ENCODE measurements at places on chromosomes 4 and X.

DNA sequence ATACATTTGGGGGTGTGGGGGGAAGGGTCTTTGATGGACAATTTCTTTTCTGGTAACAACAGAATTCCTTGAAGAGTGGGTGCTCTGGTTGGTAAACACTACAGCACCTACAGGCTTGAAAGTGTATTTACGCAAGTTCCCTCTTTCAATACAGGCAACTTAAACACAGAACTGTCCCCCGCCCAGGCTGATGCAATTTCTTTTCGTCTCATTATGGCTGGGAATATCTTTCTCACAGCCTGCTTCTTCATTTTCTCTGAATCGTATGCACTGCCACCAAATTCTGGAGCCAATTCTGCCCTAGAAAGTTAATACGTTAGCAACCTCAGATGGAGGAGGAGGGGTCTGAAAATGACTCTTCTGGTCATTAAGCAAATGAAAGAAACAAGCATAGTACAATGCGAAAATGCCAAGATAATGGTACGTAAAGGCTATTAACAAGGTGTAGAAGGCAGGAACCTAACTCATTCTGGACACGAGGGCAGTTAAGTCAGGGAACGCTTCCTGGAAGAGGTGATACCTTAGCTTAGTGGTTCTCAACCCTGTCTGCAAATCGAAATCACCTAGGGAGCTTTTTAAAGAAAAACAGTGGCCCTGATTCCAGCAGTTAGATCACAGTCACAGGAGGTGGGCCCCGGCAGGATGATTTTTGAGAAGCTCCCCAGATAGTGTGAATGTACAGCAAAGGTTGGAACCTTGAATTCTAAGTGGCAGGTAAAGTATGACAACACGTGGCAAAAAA is 1.0 kb downstream of the AGA start:
- DNase-seq: peak; percentile 52

GRCh38 chrX:120015145-120016067 is 62.1 kb downstream of the RHOXF2B start:
- DNase-seq: no peak

GRCh38 chr4:1285151-1285789 is 4.4 kb upstream of the MAEA start:
- DNase-seq: no peak

- no peak for DNase-seq
These were observed 8.0 kb upstream of the FNIP2 start for GRCh38 chr4:158760866-158761265.

GRCh38 chrX:15854080-15854655 is 445 bp downstream of the AP1S2 start:
- peak; percentile 60 for DNase-seq

GRCh38 chrX:150032742-150033141 is 94.5 kb upstream of the EOLA2 start:
- DNase-seq: no peak

- no peak for DNase-seq
These were observed 3.0 kb downstream of the ANK2 start for GRCh38 chr4:113052379-113052951.

DNA sequence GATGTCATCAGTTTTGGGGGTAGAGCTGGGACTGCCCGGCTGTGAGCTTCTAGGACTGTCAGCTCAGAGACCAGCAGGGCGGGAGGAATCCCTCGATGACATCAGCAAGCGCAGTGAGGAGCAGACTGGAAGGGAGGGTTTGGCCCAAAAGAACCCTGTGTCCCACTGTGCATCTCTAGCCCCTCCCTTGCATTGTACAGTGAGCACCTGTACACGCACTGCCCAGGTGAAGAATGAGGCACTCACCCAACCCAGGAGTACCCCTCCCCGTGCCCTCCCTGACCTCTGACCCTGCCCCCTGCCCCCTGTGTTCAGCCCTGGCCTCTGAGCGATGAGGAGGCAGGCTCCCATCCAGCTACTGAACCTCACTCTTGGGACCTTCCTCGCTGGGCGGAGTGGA is 92.9 kb downstream of the HMX1 start:
- no peak for DNase-seq

GRCh38 chr4:40122941-40123340 is 66.3 kb downstream of the N4BP2 start:
- no peak for DNase-seq

- no peak for DNase-seq
These were observed 160.3 kb downstream of the AFAP1 start for GRCh38 chr4:7779432-7779768.

GRCh38 chr4:84403656-84404055 is 95.4 kb downstream of the NKX6-1 start:
- no peak for DNase-seq

GRCh38 chr4:124868495-124868894 is 156.0 kb upstream of the ANKRD50 start:
- no peak for DNase-seq

DNA sequence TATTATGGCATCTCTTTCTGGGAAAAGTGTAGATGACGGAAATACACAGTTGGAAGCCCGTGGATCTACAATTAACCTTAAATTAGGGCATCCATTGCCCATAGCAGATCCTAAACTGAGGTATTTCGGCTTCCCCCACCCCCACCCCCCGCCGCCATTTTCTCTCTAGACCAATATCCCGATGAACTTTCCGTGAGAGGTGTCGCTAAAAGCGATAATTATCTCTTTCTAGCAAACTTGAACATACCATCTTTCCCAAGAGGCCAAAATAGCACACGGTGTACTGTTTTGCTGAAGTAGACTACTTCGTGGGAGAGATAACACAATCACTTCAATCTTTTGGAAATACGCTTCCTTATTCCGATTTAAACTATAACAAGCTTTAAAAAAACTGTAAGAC is 554 bp downstream of the KLHL15 start:
- no peak for DNase-seq

GRCh38 chrX:46572340-46572936 is 1.1 kb upstream of the CHST7 start:
- DNase-seq: no peak

DNA sequence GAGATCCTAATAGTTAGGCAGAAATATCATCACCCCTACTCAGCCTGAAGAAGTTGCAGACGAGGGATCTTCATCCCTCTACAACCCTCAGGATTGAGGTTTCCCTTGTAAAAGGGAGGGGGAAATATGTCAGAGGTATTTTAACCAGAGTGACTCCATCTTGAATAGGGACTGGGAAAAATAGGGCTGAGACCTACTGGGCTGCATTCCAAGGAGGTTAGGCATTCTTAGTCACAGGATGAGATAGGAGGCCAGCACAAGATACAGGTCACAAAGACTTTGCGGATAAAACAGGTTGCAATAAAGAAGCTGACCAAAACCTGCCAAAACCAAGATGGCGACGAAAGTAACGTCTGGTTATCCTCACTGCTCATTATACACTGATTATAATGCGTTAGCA is 17.5 kb downstream of the IL13RA2 start:
- no peak for DNase-seq

GRCh38 chrX:2192584-2193272 is 308.0 kb downstream of the DHRSX start:
- no peak for DNase-seq

DNA sequence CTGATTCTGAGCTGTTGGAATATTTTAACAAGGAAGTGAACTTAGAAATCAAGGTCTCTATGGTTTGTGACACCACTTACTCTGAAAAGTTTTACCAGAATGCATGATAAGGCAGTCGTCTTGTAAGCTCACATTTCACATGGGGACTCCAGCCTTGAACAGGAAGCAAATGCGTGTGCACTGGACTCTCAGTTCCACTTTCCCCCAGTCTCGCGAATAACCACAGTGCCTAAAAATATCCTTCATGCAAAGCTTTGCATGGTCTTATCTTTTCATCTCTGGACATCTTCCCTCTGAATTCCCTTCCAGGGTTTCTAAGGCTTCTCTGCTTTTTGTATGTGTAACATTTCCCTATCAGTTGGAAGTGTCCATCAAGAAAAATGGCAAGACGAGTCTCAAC is 581.8 kb downstream of the NLGN4X start:
- no peak for DNase-seq

GRCh38 chr4:105092768-105093167 is 53.9 kb upstream of the TET2 start:
- DNase-seq: no peak

DNA sequence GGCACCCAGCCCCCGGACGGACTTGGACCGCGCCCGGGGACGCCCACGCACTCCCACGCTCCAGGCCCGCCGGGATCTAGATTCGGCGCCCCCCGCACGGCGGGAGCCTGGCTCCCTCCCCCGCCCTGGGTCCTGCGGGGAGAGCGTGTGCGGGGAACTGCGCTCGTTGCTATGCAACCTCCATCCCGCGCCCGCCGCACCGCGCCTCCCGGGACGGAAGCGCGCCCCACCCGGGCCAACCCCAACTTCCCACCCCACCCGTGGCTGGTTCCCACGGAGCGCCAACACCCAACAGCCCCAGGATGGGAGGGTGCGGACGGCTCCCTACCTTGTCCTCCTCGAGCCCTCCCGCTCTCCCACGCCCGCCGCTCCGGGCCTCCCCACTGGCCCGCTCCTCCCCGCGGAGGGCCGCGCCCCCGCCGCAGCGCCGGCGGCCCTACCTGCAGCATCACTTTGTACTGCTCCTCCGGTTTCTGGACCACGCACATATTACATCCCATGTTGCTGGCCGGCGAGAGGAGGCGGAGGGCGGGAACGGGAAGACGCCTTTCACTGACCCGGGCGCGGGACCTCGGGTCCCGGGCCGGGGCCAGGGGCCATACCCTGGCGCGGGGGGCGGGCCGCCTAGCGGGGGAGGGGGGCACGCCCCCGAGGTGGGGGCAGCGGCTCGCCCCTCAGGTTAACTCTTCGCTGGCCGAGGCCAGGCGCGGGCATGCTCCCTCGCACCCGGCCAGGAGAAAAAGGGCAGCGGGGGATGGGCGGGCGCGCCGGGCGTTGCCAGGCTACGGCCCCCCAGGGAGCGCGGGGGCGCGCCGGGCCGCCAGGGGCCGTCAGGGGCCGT is at the start of gene PDZD4:
TSS of gene PDZD4 (minus strand) at position 746 of the 841 bp plus-strand sequence. CDS start at position 500, 246 bp downstream.
- peak; percentile 72 for DNase-seq

DNA sequence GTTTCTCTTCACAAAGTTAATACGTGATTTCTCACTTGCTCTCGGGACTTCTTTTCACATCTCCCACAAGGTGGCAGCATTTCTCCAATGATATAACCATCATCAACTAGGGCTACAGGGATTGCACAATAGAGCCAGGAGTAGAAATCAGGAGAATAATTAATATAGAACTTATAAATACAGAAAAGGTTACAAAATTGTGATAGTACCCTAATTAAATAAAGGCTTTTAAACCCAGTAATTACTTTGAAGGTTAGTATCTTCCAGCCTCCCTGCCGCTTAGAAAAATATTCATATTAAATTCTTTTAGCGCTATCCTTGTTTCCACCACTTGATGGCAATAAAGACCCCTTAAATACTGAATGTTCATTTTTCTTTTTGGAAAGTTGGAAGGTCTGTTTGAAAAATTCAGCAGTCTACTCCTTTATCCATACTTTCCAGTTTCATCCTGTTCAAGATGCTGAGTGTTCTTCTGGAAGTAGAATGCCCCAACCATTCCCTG is 65.8 kb downstream of the RASGEF1B start:
- DNase-seq: peak; percentile 75

GRCh38 chr4:6221301-6221850 is 21.0 kb upstream of the JAKMIP1 start:
- DNase-seq: no peak

DNA sequence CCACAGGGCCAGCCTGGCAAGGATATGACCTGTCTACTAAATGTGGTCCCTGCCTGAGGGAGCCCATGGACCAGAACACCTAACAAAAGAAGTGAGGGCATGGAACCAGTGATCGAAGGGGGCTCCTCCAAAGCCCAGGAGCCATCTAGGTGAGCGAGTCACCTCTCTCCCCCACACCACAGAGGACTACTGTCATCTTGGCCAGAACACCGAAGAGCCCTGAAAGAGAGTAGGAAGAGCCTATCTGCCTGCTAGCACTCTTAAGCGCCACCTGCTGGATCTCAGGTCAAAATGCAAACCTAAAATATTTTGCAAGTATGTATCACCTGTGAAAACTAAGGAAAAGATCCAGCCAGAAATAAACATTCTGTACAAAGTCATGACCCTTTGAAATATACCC is 137.9 kb upstream of the ZXDB start:
- peak; percentile 8 for DNase-seq

DNA sequence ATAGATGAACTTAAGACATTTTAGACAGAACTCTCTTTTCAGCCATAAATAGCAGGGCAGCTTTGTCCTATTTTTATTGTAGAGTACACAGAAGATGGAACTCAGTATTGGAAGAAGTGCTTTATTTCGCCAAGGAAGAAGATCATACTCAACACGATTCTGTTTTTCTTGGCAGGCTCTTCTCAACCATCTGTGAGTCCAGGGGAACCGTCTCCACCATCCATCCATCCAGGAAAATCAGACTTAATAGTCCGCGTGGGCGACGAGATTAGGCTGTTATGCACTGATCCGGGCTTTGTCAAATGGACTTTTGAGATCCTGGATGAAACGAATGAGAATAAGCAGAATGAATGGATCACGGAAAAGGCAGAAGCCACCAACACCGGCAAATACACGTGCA is 37.6 kb downstream of the KIT start:
- DNase-seq: no peak

DNA sequence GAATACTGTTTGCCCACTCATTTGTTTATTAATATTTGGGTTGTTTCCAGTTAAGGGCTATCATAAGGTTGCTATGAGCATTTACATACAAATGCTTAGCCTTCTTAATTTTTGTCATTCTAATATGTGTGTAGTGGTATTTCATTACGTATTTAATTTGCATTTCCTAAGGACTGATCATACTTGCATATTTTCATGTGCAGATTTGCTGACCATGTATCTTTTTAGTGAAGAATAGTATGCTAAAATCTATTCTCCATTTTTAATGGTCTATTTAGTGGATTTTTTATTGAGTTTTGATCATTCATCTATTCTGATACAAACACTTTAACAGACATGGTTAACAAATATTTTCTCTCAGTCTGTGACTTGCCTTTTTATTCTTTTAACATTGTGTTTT is 949.5 kb downstream of the RAB28 start:
- DNase-seq: no peak

DNA sequence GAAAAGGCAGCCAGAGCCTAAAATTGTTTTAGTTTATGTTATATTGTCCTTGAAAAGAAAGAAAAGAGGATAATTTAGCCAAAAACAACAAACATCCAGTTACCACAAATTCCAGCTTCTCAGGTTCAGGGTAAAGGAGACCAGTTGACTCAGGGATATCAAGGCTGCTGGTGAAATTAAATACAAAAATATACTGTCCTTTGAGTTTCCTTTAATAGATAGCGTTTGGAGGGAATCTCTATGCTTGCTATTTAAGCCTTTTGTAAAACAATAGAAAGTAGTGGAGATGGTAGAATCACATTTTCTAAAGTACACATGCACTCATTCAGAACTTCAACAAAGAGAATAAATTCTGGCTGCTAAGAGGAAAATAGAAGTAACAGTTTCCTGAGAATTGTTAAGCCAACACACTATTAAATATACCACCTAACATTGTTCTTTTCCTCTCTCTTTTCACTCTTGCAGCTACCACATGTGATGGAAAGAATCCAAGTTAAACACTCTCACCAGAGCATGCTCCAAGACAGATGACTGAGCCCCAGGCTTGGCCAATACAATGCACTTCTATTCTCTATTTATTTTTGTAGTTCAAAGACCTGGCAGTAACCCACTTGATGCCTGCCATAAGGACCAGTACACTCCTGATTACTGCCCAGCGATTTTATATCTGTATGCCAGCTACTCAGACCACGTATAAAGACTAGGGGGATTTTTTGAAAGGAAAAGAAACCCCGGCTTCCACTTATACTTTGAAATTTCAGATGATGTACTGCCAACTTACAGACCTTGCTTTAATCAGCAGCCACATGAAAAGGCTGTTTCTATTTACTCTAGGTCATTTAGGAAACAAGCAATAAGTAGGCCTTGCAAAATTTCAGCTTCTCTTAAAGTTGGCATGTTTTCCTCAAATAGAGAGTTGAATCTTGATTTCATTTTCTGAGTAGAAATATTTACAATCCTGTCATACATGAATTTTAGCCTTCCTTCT is 756.9 kb downstream of the FAT4 start:
- no peak for DNase-seq

All from K562 (cell line).